ENCODE measurements at places on chromosomes 5 and 9. TPM values are rescaled to one million over a fixed set of nuclear protein-coding genes. Genes with fewer than 3 reads are reported as not detected.
A peak's percentile ranks its signal among the peaks of the same experiment; 100 is the strongest.

- peaks cover 6% of the 10 kb centered on the region for H3K27me3 ChIP-seq
- no peaks in the 10 kb centered on the region for H3K36me3 ChIP-seq
- H3K27ac ChIP-seq, result no peak overlapping the region
- H3K4me3 ChIP-seq, result no peak overlapping the region
- DNase-seq, result no peak
These were observed 24.4 kb upstream of the LMX1B start for GRCh38 chr9:126589349-126589748.

- H3K4me1 ChIP-seq, result no peaks in the 10 kb centered on the region
- no peak for DNase-seq
- no peaks in the 10 kb centered on the region for H3K27me3 ChIP-seq
- H3K4me3 ChIP-seq, result no peak overlapping the region
- no peak overlapping the region for H3K27ac ChIP-seq
These were observed 159.2 kb upstream of the ALDH1B1 start for GRCh38 chr9:38233343-38233742.

DNA sequence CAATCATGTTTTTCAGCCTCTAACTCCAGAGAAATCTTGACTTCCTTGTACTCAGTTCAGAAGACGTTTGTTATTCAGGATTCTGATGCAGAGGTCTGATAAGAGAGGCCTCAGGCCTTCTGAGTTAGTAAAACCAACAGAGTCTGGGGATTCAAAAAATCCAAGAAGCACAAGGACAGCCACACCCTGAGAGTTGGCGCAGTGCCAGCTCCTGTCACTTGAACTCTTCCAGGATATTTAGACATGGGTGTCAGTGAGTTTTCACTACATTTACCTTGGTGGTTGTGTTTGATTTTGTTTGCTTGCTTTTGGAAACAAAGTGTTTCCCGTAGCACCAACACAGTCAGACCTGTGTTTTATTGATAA lies 41.6 kb upstream of the PDE8B start:
- no peaks in the 10 kb centered on the region for H3K27me3 ChIP-seq
- H3K4me3 ChIP-seq, result no peak overlapping the region
- DNase-seq, result peak; percentile 59

DNA sequence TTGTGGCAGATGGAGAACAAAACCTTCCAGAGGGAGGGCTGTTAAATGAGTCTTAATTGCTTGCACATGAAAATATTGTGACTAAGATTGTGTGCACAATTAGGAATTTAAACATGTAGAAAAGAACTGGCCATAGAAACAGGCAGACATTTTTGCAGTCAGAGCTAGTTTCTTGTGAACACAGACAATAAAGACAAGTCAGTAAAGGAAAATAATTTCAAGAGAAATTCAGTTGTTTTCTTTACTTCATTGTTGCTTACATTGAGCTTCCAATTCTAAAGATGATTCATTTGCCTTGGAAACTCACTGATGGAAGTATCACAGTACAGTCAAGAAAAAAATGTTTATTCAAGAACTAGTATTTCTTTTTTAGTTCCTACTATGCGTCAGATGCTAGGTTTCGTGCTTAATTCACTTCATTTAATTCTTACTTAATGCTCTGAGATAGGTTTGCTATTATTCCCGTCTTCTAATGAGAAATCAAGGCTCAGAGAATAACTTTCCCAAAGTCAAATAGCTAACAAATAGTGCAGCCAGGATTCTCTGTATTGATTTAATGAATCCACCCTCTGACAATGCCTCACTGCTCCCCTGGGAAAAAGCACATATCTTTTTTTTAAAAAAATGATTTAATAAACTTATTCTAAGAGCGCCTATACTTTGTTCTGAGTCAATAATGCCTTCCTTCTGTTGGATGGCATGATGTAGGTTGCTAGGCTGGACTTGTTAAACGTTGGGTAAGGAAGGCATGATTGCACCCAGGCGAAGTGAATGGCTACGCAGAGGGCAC lies 581.4 kb downstream of the RAB3C start:
- H3K36me3 ChIP-seq, result no peaks in the 10 kb centered on the region
- H3K4me1 ChIP-seq, result no peaks in the 10 kb centered on the region
- no peak for DNase-seq
- H3K27me3 ChIP-seq, result no peaks in the 10 kb centered on the region

DNA sequence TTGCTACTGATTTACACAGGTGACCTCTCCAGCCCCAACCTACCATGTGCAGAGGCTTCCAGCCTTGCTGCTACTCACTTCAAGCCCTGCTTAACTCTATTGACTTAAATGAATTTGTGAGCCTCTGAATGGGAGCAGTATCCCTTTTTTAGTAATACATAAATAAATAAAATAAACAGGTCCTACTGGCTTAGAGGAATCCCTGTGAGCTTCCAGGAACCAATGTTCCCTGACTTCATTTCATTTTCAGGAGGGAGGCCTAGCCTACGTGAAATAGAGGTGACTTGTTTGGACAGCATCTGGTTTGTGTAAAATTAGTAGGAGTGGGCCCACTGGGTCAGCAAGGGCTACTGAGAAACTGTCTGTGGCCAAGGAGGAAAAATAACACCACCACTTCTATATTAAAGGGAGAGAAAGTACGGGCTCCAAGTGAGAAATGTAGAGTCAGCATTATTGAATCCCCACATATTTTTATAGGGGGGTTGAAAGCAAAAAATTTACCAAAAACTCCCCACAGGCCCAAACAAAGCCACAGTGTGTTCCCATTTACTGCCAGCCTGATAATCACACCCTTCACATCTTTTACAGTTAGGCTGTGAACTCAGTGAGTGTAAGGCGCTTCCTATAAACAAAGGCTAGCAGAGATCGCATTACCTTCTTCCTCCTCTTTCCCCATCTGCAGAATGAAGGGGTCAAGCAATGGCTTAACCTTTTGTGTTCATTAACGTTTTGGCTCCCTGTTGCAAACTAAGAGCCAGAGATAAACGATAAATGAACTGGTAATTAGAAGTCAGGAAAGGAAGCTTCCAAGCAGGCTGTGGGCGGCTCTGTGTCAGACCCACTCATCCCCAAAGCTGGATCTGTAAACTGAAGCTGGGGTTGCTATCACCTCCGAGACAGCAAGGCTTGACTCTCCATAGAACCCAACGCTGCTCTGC lies 138.8 kb upstream of the LIFR start:
- H3K4me3 ChIP-seq, result no peak overlapping the region
- no peaks in the 10 kb centered on the region for H3K27me3 ChIP-seq
- no peak for DNase-seq
- no peaks in the 10 kb centered on the region for H3K4me1 ChIP-seq
- H3K27ac ChIP-seq, result no peak overlapping the region

GRCh38 chr5:76701298-76701697 lies 14.6 kb upstream of the F2R start:
- no peak overlapping the region for H3K4me3 ChIP-seq
- peaks cover 15% of the 10 kb centered on the region for H3K36me3 ChIP-seq
- no peak for DNase-seq
- H3K27me3 ChIP-seq, result no peaks in the 10 kb centered on the region
- no peaks in the 10 kb centered on the region for H3K4me1 ChIP-seq

Gene GMCL2
- total RNA-seq, result not detected

Gene ZNF454
- 2.6 TPM for total RNA-seq

Gene NIPSNAP3A
- 25.6 TPM for total RNA-seq

Gene UBAC1
- 40.3 TPM for total RNA-seq

Gene RASEF
- 11.5 TPM for total RNA-seq
